ENCODE measurements at places on chromosomes 2 and 18.

- no peak for DNase-seq
Observed at GRCh38 chr2:31384771-31385276, 29.7 kb downstream of the XDH start.

DNA sequence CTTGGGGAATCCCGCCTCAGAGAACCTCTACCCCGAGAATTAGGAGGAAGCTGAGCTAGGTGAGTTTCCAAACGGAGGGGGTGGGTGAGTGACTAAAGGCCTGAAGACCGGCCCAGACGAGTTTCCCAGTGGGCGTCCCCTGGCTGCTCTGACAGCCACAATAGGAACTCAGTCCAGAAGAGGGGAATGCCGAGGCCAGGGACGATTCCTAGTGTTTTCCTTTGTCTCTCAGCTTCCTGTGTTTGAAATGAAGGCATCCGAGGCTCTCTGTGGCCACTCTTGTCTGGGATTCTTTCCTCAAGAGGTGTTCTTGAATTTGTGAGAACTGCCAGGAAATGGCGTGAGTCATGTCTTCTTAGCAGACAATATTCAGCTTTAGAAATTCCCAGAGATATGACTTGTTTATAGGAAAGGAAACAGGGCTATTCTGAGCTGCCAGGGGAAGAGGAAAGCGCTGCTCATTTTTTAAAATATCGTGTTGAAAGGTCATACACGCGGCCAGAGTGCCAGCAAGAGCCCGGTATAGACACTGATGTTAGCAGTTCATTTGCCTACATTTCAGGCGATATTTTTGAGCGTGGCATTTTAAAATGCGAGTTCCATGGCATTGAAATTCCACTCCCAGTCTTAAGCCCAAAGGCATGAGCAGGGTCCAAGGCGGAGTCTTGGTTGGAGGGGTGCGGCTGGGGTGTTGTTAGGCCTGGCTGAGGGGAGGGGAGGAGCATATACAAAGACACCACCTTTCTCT lies 169.1 kb upstream of the KLF7 start:
- no peak for DNase-seq

DNA sequence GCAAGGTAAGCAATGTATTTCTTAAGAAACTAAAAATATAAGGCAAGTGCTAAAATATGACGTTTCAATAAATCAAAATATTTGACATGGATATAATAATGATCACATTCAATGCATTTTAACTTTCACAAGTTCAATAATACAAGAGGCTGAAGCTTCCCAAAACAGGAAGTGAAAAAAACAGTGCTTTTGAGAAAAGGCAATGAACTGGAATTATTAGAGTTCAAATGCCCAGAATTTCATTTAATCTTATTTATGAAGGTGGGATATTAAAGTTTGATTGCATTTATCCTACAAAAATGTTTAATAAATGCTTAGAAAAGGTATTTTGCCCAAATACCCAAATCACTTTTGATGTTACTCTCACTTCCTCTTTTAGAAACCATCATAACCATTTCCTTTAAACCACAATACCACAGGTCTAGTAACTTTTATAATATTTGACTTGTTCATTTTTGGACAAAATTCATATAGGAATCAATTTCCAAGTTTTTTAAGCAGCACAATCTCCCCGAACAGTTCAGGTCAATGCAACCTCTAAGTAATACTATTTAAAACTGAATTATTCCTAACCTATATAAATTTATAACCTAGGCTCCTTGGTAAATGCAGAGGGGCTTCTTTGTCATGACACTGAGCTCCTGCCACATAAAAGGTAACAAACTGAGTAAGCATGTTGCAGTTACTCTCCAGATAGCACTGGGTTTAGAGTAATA lies 2.1 kb downstream of the NCKAP1 start:
- peak; percentile 23 for DNase-seq

DNA sequence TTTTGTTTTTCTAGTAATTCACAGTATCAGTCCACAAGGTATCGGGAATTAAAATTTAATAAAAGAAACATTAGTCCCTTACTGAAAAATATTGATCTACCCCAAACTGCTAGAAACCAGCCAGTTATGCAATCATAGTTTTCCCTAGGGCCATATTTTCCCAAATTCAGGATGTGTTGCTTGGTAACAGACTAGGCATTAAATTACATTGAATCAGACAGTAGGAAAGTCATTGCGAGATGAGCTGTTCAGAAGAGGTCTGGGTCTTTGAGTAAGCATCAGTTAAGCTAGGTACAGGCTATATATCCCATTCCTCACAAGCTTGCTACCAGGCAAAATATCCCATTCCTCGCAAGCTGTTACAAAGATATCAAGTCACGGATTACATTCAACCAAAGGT lies 123.0 kb upstream of the CCDC150 start:
- DNase-seq = no peak

DNA sequence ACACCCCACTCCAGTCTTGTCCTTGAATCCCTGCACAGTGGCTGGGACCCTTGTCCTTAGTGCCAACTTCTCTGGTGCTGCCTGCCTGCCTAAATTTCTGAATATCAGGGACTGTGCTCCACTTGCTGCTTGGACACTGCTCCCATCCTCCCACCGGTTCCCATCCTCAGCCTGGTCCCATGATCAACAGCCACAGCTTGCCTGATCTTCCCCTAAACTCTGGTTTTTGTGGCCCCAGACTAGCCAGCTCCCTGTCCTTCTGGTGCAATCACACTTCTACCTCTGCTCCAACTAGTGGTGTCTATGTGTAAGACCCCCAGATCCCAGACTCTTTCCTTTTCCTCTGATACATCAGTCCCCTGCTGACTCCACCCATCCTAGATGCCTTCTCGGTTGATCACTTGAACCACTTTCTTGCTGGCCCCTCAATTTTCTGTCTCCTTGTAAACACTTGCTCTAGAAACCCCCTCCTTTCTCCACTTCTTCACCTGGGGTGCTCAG lies 37.2 kb upstream of the POLE4 start:
- DNase-seq = no peak

DNA sequence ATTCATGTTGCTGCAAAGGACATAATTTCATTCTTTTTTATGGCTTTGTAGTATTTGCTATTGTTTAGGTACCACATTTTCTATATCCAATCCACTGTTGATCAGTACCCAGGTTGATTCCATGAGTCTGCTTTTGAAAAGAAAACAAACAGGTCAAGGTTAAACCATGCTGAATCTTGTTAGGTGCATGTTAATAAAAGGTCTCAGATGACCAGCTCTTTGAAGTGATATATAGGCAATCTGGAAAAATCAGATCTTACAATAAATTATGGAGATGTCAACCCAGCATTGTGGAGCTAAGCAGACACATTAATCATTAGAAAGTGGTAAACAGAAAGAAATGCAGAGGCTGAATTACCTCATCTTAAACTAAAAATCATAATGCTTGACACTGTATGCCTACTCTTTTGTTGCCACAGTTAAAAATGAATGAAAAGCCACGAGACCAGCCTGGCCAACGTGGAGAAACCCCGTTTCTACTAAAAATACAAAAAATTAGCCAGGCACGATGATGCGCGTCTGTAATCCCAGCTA lies 246.0 kb downstream of the CTNNA2 start:
- DNase-seq = no peak

DNA sequence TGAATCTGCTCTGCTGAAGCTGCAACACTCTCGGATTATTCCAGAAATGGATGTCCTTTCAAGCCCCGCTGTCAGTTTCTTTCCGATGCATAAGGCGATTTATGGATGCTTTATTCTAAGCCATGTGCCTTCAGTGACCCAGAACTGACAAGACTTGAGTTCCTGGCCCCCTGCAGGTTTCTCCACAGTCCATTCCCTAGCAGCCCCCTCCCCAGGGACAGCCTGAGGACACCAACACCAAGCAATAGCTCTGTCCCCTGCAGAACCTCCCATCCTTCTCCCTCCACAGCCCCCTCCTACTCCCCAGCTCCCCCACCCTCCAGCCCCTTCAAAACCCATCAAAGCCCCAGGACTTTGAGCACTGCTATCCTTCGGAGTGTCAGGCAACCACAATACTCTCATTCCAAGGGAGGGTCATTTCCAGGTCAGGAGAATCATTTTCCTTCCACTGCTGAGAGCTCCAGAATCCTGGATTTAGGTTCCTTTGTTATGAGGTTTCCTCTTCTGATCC lies 24.6 kb upstream of the SPP2 start:
- DNase-seq = no peak

GRCh38 chr2:216911886-216912285 lies 52.0 kb upstream of the TNP1 start:
- DNase-seq = no peak

GRCh38 chr18:51461956-51462355 lies 264.5 kb upstream of the MEX3C start:
- DNase-seq = no peak

- DNase-seq = no peak
Observed at GRCh38 chr2:187013058-187013457, 164.1 kb upstream of the ZSWIM2 start.

DNA sequence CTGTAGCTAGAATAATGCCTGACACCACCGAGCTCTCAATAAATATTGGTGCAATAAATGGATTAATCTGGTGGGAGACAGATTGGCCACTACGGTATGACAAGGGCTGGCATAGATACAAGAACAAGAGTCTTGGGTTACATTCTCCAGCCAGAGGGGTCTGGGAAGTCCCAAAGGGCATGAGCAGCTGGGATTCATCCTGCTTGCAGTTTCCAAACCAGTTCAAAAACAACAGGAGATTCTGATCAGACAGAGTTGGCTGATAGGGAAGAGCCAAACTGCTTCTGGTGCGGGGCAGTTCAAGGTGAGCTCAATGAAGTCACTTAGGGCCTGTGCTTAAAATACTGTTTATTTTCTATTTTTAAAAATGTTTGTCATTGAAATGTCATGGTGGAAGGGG lies 266.9 kb downstream of the TNS1 start:
- DNase-seq = no peak

- DNase-seq = no peak
Observed at GRCh38 chr2:198657512-198658121, 800.1 kb downstream of the SATB2 start.

- DNase-seq = no peak
Observed at GRCh38 chr2:207408086-207408794, 121.5 kb upstream of the CREB1 start.

GRCh38 chr18:27674411-27674810 lies 489.3 kb upstream of the CHST9 start:
- DNase-seq = no peak

GRCh38 chr18:49730951-49731391 lies 82.4 kb downstream of the ACAA2 start:
- no peak for DNase-seq

DNA sequence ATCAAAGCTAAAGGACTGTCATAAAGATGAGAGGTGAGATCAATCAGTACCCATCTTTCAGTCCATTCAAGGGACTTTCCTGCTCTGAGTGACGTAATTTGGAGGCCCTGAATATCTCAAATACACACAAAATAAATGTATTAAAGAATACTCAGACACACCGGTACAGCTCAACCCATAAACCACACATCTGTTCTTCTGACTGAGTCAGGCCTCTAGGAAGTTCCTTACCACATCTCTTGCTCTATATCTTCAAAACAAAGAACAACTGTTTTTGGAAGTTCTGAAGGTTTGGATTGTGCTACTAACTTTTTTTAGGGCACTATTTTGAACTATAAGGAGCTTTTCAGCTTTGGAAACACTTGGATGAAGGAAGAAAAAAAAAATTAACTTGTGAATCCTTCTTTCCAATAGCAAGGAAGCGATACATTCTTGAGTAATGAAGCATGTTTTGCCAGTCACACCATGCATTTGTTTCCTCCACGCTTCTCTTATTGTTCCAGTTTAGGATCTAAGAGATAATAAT lies 866.5 kb upstream of the VRK2 start:
- DNase-seq = no peak

DNA sequence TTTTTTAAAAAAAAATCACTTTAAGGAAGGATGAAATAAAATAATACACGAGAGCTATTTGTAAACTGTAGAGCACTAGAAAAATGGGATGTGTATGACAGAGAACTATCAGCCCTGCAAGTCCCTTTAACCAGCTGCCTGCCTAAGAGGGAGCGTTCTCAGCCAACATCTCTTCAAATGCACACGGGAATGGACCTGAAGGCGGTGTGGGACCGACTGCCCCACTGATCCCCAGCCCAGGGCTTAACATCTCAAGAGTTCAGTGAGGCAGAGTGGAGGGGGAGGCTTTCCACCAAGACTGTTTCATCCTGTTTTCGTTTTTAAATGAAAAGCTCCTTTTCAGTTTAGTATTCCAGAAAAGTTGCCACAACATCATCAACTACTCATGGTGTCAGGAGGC lies 2.2 kb downstream of the INPP4A start:
- DNase-seq = no peak

GRCh38 chr18:50721451-50722120 lies 98.2 kb downstream of the MRO start:
- no peak for DNase-seq

GRCh38 chr2:23692851-23693605 lies 233.9 kb downstream of the ATAD2B start:
- DNase-seq = no peak

DNA sequence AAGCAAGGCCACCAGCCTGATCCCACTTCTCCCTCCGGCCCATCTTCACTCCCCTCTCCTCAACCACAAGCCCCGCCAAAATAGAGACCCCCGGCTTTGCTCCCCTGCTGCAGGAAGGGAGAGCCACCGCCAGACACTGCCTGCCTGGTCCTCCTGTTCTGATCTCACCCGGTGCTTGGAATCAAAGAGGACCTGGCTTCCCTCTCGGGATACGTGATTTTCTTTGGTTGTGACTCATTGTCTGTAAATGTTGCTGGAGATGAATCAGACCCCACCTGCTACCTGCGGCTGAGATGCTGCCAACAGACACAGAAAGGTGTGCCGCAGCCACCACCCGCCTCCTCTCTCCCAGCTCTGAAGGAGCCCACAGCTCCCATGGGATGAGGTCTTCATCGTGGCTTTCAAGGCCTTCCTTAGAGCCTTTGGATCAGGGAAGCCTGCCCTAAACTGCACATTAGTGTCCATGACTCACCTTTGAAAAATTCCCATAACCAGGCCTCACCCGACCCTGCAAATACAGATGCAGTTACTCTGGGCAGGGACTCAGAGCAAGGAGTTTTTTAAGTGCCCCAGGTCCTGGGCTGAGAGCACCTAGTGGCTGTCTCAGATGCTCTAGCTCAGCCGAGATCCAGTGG lies 79.4 kb upstream of the ZNF532 start:
- no peak for DNase-seq

DNA sequence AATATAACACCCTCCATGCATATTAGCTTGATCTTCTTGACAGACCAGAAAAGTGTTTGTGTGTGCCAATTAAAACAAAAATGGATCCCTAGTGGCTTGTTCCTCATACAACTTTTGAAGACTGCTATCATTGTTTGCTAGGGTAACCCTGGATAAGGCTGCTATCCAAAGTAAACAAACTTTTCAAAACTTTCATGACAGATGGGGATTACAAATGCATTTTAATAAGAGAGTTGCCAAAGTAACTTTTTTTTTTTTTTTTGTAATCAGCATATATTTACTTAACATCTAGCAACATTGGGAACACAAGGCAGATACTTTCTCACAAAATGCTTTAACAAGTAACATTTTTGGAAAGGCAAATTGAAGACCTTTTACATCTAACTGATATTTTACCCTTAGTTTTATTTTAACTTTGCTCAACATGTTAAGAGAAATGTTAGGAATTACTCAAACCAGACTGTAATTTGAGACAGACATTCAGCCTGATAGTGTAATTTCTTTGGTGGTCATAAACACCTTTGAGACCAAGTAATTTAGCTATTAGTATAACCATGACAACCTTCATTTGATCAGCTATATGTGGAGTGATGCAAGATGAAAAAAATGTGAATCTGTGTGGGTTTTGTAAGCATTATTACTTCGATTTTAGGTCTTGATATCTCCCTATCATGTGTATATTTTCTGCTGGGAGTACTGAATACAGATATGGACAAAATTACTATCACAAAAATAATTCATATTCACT lies 300.9 kb downstream of the ARHGAP15 start:
- DNase-seq = no peak
